ENCODE measurements at places on chromosomes 5 and 9. TPM values are rescaled to one million over a fixed set of nuclear protein-coding genes. Genes with fewer than 3 reads are reported as not detected.

DNA sequence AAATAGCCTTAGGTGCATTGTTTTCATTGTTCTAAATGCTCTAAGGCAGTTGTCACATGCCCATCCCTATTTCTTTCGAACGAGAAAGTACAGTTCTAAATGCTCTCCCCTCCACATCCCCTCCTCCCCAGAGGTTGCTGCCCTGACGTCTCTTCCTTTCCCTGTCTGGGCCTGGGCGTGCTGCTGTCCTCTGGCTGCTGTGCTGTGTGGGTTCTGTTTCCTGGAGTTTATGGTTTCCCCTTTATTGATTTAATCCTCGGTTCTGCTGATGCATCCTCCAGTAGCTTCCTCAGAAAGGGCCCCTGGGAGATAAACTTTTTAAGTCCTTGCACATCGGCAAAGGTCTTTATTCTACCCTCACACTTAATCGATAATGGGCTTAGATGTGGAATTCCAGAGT, 48.8 kb downstream of the MVB12B start:
- H3K4me1 ChIP-seq, result peaks cover 59% of the 10 kb centered on the region
- peak overlapping the region; percentile 33 for H3K4me3 ChIP-seq
- peak overlapping the region; percentile 89 for H3K27ac ChIP-seq
- H3K36me3 ChIP-seq, result peaks cover 2% of the 10 kb centered on the region
- no peaks in the 10 kb centered on the region for H3K27me3 ChIP-seq

- no peaks in the 10 kb centered on the region for H3K27me3 ChIP-seq
- peaks cover 23% of the 10 kb centered on the region for H3K36me3 ChIP-seq
- no peak for DNase-seq
- no peak overlapping the region for H3K27ac ChIP-seq
Measured at GRCh38 chr9:124312290-124313265, 54.8 kb downstream of the NEK6 start.

DNA sequence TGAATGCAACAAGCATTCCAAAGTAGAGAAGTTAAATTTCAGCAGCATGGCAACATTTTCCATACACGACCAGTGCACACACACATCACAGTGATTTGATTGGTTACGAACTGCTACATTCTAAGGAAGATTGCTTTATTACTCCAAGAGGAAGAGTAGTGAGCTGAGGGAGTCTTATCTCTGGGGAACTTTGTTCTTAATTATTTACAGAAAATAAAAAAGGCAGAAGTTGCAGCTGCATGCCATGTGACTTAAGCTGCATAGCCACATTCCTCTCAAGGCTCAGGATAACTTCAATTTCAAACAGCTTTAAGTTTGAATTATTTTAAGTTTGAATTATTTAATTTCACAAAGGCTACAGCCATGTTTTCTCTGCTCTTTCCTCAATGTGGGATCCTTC, 71.6 kb upstream of the HSPB3 start:
- H3K4me1 ChIP-seq, result peaks cover 50% of the 10 kb centered on the region
- H3K36me3 ChIP-seq, result no peaks in the 10 kb centered on the region

DNA sequence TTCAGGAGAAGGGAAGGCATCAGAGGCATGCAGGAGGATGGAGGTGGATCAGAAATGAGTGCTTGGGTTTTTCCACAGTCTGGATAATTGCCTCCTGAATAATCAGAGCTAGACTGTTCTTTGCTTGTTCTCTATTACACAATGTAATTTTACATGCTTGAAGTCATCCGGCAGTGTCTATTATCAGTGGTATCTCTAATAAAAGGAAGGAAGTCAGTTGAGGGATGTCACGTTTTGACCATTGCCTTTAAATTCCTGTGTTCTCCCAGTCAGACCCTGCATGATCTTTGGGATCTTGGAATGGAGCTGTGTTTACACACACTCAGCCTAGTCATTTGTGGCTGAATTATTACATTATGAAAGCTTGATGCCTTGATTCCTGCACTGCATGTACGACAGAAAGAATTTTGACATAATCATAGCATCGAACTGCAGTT, 91.0 kb downstream of the PDE8B start:
- no peak overlapping the region for H3K27ac ChIP-seq
- no peaks in the 10 kb centered on the region for H3K36me3 ChIP-seq
- H3K27me3 ChIP-seq, result no peaks in the 10 kb centered on the region
- DNase-seq, result no peak
- peaks cover 21% of the 10 kb centered on the region for H3K4me1 ChIP-seq

Gene MED7
- 10.4 TPM for total RNA-seq

Gene PRR7
- total RNA-seq, result 4.8 TPM
